ENCODE measurements at places on chromosomes 1 and 21.

DNA sequence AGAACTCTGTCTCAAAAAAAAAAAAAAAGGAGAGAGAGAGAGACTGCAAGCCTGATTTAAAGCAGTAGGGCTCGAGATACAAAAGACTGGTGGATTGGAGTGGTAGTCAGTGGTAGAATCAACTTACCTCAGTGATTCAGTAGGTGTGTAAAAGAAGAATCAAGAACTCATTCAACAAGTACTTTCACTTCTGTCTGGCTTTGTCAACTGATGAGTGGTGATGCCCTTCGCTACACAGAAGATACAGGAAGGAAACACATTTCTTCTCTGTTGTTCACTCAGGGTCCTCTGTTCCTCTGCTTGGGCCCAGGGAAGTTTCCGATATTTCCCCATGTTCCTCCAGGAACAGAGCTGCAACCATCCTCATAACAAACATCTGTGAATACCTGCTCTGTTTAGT lies 68.6 kb upstream of the COG2 start:
- no peak for DNase-seq

GRCh38 chr1:218656301-218657037 lies 311.3 kb downstream of the TGFB2 start:
- no peak for DNase-seq

- no peak for DNase-seq
Observed at GRCh38 chr1:183164963-183165362, 21.1 kb upstream of the LAMC2 start.

DNA sequence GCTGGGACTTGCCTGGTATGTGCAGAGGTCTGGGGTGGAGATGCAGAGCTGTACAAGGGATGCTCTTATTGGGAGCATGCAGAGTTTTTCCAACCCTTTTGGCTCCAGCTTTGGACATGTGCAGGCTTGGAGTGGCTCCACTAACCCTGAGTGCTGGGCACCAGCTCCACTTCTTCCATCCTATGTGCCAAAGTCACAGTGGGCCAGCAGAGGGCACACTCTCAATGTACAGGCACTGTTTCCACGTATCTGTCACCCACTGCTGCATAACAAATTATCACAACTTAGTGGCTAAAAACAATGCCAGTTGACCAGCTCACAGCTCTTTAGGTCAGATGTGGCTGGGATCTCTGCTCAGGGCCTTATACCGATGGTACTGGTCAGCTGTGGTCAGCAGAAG lies 631.8 kb downstream of the AJAP1 start:
- DNase-seq, result peak; percentile 55

GRCh38 chr1:48870596-48870995 lies 93.9 kb upstream of the BEND5 start:
- DNase-seq, result no peak

- no peak for DNase-seq
Observed at GRCh38 chr1:21875621-21876063, 61.5 kb downstream of the HSPG2 start.

- DNase-seq, result peak; percentile 89
Observed at GRCh38 chr1:21334214-21335087, 44.2 kb upstream of the ECE1 start.

- no peak for DNase-seq
Observed at GRCh38 chr1:20052386-20052785, 17.6 kb upstream of the PLA2G5 start.

DNA sequence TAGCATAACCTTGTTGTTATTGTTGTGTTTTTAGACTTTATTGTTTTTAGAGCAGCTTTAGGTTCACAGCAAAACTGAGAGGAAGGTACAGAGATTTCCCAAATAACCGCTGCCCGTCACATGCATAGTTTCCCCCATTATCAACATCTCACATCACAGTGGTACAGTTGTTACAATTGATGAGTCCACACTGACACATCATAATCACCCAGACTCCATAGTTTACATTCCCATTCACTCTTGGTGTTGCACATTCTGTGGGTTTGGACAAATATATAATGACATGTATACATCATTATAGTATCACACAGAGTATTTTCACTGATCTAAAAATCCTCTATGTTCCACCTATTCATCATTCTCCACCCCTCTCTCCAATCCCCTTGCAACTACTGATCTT lies 25.9 kb upstream of the TOR3A start:
- no peak for DNase-seq

DNA sequence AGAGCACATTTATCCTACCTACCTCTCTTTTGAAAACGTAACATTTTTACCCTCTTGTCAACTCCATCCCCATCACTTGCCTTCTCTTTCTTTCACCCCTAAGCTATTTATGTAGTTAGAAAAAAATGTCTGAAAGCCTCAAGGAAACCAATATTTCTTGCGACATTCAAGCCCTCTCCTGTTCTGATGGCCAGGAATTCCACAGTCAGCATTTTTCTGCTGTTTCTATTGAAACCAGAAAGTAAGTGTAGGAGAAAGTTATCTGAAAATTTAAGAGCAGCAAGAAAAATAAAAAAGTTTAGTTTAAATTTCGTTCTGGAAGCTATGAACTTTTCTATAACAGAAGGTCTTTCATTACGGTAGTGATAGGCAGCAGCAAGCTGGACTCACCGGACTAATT lies 247.6 kb upstream of the PBX1 start:
- DNase-seq, result no peak

DNA sequence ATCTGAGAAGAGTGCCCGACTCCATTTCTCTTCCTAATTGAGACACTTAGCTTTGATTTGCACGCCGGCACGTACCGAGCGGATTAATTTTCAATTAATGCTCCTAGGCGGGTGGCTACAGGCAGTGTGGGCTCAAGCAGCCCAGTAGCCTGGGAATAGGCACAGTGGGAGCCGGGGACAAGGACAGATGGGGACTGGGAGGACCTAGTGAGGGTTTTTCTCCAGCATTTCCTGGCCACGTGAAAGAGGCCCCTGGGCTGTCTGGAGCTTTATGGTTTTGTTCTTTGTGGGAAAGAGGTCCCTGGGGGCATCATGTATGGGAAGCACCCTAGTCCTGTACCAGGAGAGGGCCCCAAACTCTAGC lies 78.6 kb upstream of the CSF3R start:
- DNase-seq, result no peak

- no peak for DNase-seq
Observed at GRCh38 chr1:59901770-59902388, 24.7 kb downstream of the CYP2J2 start.

- DNase-seq, result no peak
Observed at GRCh38 chr21:27220416-27220815, 253.5 kb upstream of the ADAMTS5 start.

DNA sequence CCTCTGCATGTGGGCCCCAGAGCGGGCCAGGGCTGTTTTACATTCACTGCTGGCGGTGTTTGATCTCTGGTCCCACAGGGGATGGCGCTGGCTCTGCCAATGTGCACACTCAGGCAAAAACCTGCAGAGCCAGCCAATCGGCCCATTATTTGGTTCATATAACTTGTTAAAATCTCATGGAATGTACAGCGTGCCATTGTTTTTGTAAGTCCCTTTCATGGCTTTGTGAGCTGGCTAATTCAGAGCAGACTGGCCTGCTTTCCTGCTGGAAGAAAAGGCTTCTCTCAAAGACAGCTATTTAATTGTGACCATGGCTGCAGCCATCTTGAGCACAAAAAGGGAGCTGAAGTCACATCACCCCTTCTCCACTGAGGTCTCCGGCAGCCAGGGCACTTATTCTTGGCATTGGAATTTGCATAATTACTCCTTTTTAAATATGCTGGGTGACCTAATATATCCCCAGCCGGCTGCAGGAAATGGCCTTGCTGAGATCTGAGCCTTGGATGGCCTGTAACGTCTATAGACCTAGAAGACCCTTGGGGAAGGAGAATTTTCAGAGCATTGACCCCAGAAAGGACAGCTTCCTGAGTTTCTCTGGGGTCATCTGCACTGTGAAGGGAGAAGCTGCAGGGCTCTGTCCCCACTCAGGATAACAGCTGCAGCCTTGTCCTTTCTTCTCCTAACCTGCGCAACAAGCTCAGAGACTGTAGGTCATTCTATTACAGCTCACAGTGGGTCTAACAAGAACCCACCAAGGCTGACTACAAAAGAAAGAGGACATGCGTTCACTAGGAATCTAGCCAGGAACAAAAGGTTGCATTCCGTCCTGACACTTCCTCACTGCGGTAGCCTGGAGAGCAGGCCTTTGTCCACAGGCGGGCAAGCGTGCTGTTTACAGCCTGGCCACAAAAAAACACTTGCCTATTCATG lies 45.8 kb downstream of the BCAR3 start:
- DNase-seq, result no peak

DNA sequence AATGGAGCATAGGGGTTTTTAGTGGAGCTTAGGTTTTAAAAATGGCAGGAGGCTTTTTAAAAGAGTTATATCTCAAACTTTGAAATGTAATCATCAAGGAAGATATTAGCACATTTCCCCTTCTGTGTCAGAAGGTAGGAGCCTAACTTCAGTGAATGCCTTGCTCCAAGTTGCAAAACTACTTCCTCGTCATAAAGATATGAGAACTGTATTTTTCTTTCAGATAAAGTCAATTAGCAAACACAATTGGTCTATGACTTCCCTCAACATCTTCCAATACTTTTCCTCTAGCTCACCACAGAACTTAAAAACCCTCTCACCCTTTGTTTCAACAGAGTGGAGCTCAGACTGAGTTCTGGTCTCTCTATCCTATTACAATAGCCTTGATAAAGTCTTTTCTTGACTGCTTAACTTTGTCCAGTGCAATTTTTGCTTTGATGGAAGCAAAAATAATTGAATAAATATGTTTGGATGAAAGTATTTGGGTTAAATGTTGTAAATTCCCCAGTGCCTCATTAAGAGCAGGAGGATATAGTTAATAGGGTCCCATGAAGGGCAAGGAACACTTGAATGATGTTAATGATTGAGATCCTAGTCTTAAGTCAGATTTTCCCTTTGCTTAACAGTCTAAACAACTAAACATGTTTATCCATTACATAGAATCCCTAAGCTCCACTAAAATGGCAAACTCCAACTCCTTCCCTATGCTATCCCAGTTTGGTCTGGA lies 58.9 kb downstream of the TNFSF18 start:
- no peak for DNase-seq

GRCh38 chr1:53638360-53639035 lies 100.5 kb downstream of the GLIS1 start:
- no peak for DNase-seq

- no peak for DNase-seq
Observed at GRCh38 chr1:45499415-45499769, 481 bp downstream of the CCDC163 start.

GRCh38 chr21:42846221-42846620 lies 33.1 kb downstream of the WDR4 start:
- no peak for DNase-seq

GRCh38 chr1:21313203-21313885 lies 23.1 kb upstream of the ECE1 start:
- DNase-seq, result no peak

GRCh38 chr1:21338573-21339355 lies 48.5 kb upstream of the ECE1 start:
- DNase-seq, result no peak

DNA sequence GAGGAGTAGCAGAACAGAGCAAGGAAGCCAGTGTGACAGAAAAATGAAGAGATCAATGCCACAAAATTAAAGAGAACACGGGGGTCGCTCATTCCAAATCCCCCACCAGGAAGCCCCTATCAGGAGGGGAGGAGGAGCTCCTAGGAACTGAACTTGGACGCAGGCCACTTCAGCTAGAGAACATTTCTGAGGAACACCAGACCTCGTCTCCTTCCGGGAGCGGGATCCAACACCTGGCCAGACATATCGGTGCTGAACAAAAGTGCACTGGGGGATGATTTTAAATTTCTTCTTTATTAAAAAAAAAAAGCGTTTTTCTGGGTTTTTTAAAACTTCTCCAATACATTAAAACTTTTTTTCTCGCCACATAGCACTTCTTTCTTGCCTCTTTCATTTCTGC lies 40.8 kb downstream of the OLFML2B start:
- no peak for DNase-seq

Data from CD4-positive, alpha-beta T cell treated with Interleukin-12 subunit alpha and Interleukin-12 subunit beta, for 1 hour (primary cell).